ENCODE measurements at places on chromosomes 12 and 14.
A peak's percentile ranks its signal among the peaks of the same experiment; 100 is the strongest.

DNA sequence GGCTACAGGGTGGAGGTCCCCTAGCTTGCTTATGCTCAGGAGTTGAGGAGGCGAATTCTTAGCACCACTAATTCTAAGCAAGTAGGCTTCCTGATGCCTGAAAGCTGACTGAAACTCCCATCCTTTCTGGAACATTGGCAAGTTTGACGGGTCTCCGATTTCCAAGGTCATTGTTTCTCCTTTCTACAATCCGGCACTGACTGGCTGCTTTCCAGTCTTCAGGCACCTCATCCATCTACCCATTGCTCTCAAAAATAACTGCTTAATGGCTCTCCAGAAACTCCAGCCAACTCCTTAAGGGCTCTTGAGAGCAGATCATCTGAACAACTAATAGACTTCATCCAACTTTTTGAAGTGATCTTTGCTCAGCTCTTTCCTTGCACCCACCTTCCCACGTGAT is 13.3 kb downstream of the REM2 start:
- H3K4me1 ChIP-seq: peaks cover 7% of the 10 kb centered on the region
- no peak overlapping the region for H3K4me3 ChIP-seq
- DNase-seq: no peak
- H3K27me3 ChIP-seq: no peaks in the 10 kb centered on the region

GRCh38 chr12:123655420-123655819 is 15.5 kb upstream of the TCTN2 start:
- no peak for DNase-seq
- peaks cover 33% of the 10 kb centered on the region for H3K4me1 ChIP-seq
- no peaks in the 10 kb centered on the region for H3K27me3 ChIP-seq
- no peak overlapping the region for H3K27ac ChIP-seq
- H3K4me3 ChIP-seq: no peak overlapping the region

GRCh38 chr12:128269181-128269591 is 2.2 kb downstream of the TMEM132C start:
- no peaks in the 10 kb centered on the region for H3K36me3 ChIP-seq
- no peak overlapping the region for H3K4me3 ChIP-seq
- H3K27ac ChIP-seq: no peak overlapping the region
- H3K4me1 ChIP-seq: peaks cover 3% of the 10 kb centered on the region
- H3K27me3 ChIP-seq: peaks cover 30% of the 10 kb centered on the region
- DNase-seq: no peak

DNA sequence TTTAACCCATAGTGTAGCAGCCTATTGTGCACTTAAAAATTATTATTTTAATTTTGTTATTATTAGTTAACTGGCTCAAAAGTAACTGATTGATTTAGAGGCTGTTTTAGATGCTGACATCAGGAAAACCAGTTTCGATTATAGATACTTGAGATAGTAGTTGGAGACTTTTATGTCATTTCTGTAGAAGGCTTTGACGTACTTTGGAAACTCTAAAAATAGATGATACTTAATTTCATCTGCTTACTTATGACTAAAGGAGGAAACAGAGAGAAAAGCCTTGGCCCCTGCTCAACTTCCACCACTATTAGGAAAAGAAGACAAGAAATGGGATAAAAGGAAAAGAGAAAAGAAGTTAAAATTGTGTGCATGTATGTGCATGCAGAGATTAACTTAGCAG is 219.3 kb upstream of the HMGA2 start:
- H3K36me3 ChIP-seq: no peaks in the 10 kb centered on the region
- no peak for DNase-seq
- no peak overlapping the region for H3K27ac ChIP-seq
- H3K27me3 ChIP-seq: peaks cover 9% of the 10 kb centered on the region
- H3K4me3 ChIP-seq: no peak overlapping the region

DNA sequence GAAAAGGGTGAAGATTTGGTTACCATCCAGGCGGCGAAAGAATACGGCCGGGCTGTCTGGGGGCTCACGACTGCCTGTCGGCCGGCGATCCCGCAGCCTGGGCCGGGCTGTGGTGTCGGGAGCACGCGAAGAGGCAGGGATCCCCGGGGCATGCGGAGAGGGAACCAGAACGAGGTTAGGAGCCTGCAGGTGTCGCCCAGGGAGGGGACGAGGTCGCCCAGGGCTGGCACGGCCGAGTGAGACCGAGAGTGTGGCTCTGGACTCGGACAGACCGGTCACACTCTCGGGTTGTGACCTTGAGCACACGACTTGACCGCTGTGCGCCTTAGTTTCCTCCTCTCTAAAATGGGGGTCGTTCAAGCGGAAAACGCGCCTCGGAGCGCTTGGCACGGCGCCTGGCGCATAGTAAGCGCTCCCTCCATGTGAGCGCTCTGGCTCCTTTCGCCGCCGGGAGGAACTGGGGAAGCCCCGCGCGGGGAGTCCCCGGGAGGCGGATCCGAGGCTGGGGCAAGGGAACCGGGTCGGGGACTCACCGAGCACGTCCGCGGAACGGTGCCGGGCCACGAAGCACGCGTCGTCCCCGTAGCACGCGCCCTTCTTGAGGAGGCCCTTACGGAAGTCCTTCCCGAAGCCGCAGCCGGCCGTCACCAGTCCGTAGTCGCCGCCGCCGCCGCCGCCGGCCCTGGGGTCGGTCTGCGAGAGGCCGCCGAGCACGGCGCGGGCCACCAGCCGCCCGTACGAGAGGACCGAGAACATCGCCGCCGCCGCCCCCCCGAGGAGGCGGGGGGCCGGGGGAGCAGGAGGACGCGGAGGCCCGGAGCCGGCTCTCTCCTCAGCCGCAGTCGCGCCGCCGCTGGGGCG is 612 bp downstream of the PPTC7 start:
- H3K4me1 ChIP-seq: peaks cover 74% of the 10 kb centered on the region
- H3K27ac ChIP-seq: peak overlapping the region; percentile 84
- no peaks in the 10 kb centered on the region for H3K27me3 ChIP-seq
- H3K36me3 ChIP-seq: peaks cover 13% of the 10 kb centered on the region
- DNase-seq: peak; percentile 77
- peak overlapping the region; percentile 90 for H3K4me3 ChIP-seq

DNA sequence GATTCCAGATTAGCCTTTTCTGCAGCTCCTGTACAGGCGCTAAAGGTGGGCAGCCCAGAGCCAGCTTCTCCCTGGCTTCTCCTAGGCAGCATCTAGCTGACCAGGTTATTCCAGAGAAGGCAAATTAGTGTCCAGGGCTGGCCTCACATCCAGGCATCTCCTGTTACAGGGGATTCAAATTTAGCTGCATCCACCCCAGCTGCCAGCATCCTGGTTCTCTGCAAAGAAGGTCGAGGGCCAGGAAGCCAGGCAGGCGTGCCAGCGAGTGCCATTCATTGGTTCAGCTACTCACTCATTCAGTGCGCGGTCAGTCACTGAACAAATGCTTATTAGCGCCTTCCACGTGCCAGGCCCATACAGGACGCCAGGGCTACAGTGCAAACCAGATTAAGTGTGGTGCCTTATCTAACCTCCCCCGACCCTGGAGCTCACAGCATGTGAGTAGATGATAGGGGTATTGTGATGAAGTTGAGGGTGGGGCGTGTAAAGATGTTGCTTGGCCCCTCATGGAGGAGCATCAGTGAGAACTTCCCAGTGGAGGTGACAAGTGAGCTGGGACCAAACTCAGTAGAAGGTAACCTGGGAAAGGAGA is 15.7 kb upstream of the FAM222A start:
- DNase-seq: no peak
- no peak overlapping the region for H3K4me3 ChIP-seq
- H3K4me1 ChIP-seq: no peaks in the 10 kb centered on the region
- peaks cover 15% of the 10 kb centered on the region for H3K27me3 ChIP-seq
- no peak overlapping the region for H3K27ac ChIP-seq

GRCh38 chr12:119491814-119492213 is 101.8 kb upstream of the TMEM233 start:
- no peak for DNase-seq
- no peaks in the 10 kb centered on the region for H3K4me1 ChIP-seq
- H3K27ac ChIP-seq: no peak overlapping the region
- H3K27me3 ChIP-seq: peaks cover 15% of the 10 kb centered on the region
- no peaks in the 10 kb centered on the region for H3K36me3 ChIP-seq
- no peak overlapping the region for H3K4me3 ChIP-seq

DNA sequence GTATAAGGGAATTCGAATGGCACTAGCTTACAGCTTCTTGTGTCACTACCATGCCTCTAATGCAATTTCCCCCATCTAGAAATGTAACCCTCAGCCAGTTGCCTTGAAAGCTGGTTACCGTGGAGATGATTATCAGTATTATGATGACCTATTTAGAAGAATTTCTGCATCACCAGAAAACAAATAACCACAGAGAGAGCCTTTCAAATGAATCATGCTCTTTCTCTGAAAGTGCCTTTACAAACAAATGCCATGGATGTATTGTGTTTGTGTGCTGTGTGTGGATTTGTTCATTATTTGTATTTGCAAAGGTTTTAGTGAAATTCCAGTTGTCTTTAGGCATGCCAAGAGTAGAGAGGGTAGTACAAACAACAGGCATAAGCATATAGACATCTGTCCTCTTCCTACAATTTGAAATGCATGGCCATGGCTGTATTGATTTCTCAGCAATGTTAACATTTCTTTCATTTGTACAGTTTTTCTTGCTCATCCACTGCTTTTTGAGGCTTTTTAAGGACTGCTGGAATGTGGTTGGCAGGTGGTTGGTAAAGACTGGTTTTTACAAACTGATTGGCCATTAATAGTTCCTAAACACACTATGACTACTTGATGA is 266.5 kb downstream of the PAWR start:
- DNase-seq: no peak
- no peak overlapping the region for H3K4me3 ChIP-seq
- no peaks in the 10 kb centered on the region for H3K27me3 ChIP-seq
- no peak overlapping the region for H3K27ac ChIP-seq
- H3K4me1 ChIP-seq: no peaks in the 10 kb centered on the region

GRCh38 chr12:62588916-62589315 is 122.3 kb downstream of the MON2 start:
- no peak overlapping the region for H3K4me3 ChIP-seq
- DNase-seq: no peak
- H3K36me3 ChIP-seq: peaks cover 50% of the 10 kb centered on the region
- H3K4me1 ChIP-seq: no peaks in the 10 kb centered on the region
- H3K27ac ChIP-seq: no peak overlapping the region
- no peaks in the 10 kb centered on the region for H3K27me3 ChIP-seq

DNA sequence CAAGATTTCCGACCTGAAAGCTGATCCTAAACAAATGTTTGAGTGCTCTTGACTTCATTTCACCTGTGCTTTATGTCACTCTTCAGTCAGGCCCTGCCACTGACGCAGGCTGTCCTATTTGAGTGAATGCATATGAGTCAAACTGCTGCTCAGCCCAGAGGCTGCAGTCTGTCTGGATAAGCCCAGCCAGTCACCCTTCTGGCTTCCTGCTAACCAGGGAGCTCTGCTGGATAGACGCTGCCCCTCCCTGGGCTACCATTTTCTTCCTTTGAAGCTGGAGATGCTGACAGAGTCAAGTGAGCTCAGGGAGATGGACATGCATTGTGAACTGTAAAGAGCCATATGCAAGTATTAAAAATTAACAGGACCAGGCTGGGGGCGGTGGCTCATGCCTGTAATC is 5.1 kb upstream of the TUNAR start:
- no peaks in the 10 kb centered on the region for H3K36me3 ChIP-seq
- no peak overlapping the region for H3K4me3 ChIP-seq
- peaks cover 3% of the 10 kb centered on the region for H3K4me1 ChIP-seq
- DNase-seq: no peak
- peaks cover 27% of the 10 kb centered on the region for H3K27me3 ChIP-seq
- no peak overlapping the region for H3K27ac ChIP-seq

DNA sequence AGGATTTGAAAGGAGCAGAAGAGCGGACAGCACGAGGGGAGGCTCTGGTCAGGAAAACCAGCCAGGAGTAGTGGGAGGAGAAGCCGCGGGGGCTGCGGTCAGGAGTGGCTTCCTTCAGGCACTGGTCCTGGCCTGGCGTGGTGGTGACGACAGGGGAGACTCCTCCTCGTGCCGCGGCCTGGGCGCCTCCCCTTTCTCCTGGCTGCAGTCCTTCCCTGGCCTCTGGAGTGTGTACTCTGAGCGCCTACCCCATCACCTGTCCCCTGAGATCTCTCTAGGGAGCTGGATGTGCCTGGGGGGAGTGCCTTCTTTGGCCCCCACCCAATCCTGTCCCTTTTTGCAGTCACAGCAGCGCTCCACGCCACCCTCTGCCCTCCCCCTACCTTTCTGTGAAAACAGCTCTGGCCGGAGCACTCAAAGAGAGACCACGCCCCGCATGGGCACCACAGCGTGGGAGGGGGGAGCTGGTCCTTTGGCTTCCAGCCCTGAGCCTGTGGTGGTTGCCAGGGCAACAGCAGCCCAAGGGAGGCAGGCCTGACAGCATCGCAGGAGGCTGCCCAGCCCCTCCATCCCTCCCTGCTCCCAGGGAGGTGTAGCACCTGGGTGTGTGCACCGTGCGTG is 125.9 kb downstream of the CALM1 start:
- no peaks in the 10 kb centered on the region for H3K36me3 ChIP-seq
- no peak for DNase-seq
- H3K4me3 ChIP-seq: no peak overlapping the region
- no peaks in the 10 kb centered on the region for H3K27me3 ChIP-seq
- H3K27ac ChIP-seq: no peak overlapping the region

GRCh38 chr14:88364710-88365413 is 20.6 kb upstream of the SPATA7 start:
- no peak overlapping the region for H3K27ac ChIP-seq
- H3K36me3 ChIP-seq: no peaks in the 10 kb centered on the region
- H3K4me1 ChIP-seq: no peaks in the 10 kb centered on the region
- H3K4me3 ChIP-seq: no peak overlapping the region

GRCh38 chr12:6432991-6433390 is 11.8 kb upstream of the CD27 start:
- peak overlapping the region; percentile 24 for H3K4me3 ChIP-seq
- no peaks in the 10 kb centered on the region for H3K27me3 ChIP-seq
- peak overlapping the region; percentile 78 for H3K27ac ChIP-seq
- peaks cover 46% of the 10 kb centered on the region for H3K4me1 ChIP-seq

DNA sequence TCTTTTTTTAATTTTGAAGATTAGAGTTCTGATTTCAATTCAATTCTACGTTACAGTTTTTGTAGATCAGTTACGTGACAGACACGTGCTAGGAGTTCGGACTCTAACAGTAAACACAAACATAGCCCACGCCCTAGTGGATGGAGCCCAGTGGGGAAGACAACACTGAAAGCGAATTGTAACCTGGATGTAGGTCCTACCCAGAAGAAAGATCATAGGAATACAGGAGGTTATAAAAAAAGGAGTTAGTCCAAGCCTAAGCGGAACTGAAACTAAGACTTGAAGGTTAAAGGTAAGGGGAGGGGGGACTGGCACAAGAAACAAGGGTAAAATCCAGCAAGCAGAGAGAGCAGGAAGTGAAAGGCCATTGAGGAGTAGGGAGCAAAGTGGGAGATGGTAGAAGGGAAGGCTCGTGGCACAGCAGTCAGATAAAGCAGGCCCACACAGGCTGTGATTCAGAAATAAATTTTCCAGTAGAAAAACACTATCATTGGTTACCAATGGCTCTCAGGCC is 15.7 kb upstream of the CRY1 start:
- DNase-seq: no peak
- H3K27me3 ChIP-seq: peaks cover 30% of the 10 kb centered on the region
- peaks cover 2% of the 10 kb centered on the region for H3K4me1 ChIP-seq
- H3K4me3 ChIP-seq: no peak overlapping the region
- no peaks in the 10 kb centered on the region for H3K36me3 ChIP-seq
